Stimulated activated CD4-positive, alpha-beta T cell treated with anti-CD3 and anti-CD28 coated beads, Interleukin-1b, Interleukin-23, amount 100 ng/mL, for 1 hour (primary cell): ENCODE measurements at places on chromosomes 3 and 15.

GRCh38 chr3:121803771-121804320 is 31.0 kb downstream of the IQCB1 start:
- no peak for DNase-seq

- no peak for DNase-seq
Observed at GRCh38 chr3:50600141-50600753, 11.3 kb downstream of the CISH start.

GRCh38 chr3:132083583-132084279 is 48.9 kb upstream of the CPNE4 start:
- no peak for DNase-seq

DNA sequence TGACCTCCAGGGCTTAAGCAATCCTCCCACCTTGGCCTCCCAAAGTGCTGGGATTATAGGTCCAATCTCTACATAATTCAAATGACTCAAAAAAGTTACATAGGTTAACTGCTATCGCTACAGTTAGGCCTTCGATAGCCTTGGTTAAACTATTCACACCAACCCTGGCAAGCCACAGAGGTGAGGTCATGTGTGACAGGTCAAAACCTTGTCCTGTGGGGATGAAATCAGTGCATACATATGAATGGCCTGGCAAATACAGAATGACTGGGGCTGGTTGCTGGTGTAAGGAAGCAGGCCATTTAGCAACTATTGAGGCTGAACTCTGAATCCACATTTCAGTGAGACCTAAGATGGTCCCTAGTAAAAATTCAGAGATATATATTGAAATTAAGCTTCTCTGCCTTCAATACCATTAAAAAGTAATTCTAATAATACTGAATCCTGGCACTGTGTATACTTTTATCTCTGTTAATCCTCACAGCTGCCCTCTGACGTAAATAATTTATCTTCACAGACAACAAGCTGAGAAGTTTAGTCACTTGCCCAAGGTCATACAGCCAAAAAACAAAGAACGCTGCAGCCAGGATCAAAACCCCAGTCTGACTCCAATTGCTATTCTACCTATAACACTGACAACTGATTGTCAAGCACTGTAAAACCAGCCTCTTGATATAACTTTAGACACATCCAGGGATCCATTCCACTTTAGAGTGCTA is 35.3 kb downstream of the MKRN2 start:
- DNase-seq: no peak

- DNase-seq: no peak
Observed at GRCh38 chr15:35440265-35440664, 105.7 kb downstream of the DPH6 start.

GRCh38 chr15:53498996-53499395 is 260.5 kb downstream of the WDR72 start:
- DNase-seq: no peak

DNA sequence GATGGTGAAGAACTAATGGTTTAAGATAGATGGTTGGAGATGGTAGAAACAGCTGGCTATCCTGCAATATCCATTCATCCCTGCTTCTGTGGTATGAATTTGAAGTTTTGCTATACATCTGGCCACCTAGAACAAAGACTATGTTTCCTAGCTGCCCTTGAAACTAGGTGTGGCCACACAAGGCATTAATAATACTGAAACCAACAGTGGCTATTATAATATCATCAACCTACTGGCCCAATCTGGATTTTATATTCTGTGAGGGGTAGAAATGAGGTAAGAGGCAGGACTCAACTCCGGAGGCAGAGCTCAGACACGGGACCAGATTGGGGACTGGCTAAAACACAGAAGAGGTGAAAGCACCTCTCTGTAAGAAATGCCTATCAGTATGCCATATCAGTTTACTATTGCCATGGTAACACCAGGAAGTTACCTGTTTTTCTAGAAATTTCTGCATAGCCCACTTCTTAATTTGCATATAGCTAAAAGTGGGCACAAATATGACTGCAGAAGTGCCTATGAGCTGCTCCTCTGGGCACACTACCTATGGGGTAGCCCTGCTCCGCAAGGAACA is 8.4 kb downstream of the IFT80 start:
- DNase-seq: no peak

GRCh38 chr15:87591042-87591441 is 665.5 kb downstream of the NTRK3 start:
- DNase-seq: no peak

- no peak for DNase-seq
Observed at GRCh38 chr3:17941766-17942165, 199.3 kb upstream of the TBC1D5 start.

- no peak for DNase-seq
Observed at GRCh38 chr3:127799476-127800222, 22.7 kb downstream of the MGLL start.

- DNase-seq: no peak
Observed at GRCh38 chr3:67381667-67382272, 272.6 kb downstream of the SUCLG2 start.

- DNase-seq: no peak
Observed at GRCh38 chr3:130850044-130850797, 43.7 kb upstream of the ATP2C1 start.

- no peak for DNase-seq
Observed at GRCh38 chr3:61192222-61192621, 59.0 kb downstream of the FHIT start.

GRCh38 chr3:169604568-169604967 is 58.9 kb downstream of the MECOM start:
- DNase-seq: no peak
